ENCODE measurements at places on chromosomes 11 and 22. TPM values are rescaled to one million over a fixed set of nuclear protein-coding genes. Genes with fewer than 3 reads are reported as not detected.

CD3E gene
- total RNA-seq: not detected

TMPRSS6 gene
- 12.6 TPM for total RNA-seq

FIBIN gene
- 0.31 TPM for total RNA-seq

HEPACAM gene
- 0.07 TPM for total RNA-seq

PRG3 gene
- not detected for total RNA-seq

TRIM49 gene
- not detected for total RNA-seq

GP1BB gene
- total RNA-seq: 7.7 TPM

FAM111B gene
- 13.8 TPM for total RNA-seq

HIC2 gene
- 40.8 TPM for total RNA-seq

TTC28 gene
- 35.2 TPM for total RNA-seq

RIMBP3C gene
- total RNA-seq: not detected

TRIM29 gene
- total RNA-seq: 0.33 TPM

C11orf86 gene
- not detected for total RNA-seq

ENTHD1 gene
- total RNA-seq: not detected

PDE2A gene
- 0.91 TPM for total RNA-seq

VWCE gene
- 40.1 TPM for total RNA-seq

ALDH3B2 gene
- 0.67 TPM for total RNA-seq

OR4D5 gene
- total RNA-seq: 0.53 TPM

APOL6 gene
- 0.07 TPM for total RNA-seq

IL17RA gene
- 10.0 TPM for total RNA-seq

LMNTD2 gene
- 19.3 TPM for total RNA-seq

ASPHD2 gene
- total RNA-seq: 4.2 TPM

TEX12 gene
- total RNA-seq: not detected

SMC1B gene
- total RNA-seq: not detected

BMAL1 gene
- 8.6 TPM for total RNA-seq

SAAL1 gene
- total RNA-seq: 28.3 TPM

XKR3 gene
- total RNA-seq: not detected

SLC39A13 gene
- total RNA-seq: 42.4 TPM

JAML gene
- 0.60 TPM for total RNA-seq

All from progenitor cell of endocrine pancreas (in vitro differentiated cells).